ENCODE measurements at places on chromosomes 6 and 20.
A peak's percentile ranks its signal among the peaks of the same experiment; 100 is the strongest.

DNA sequence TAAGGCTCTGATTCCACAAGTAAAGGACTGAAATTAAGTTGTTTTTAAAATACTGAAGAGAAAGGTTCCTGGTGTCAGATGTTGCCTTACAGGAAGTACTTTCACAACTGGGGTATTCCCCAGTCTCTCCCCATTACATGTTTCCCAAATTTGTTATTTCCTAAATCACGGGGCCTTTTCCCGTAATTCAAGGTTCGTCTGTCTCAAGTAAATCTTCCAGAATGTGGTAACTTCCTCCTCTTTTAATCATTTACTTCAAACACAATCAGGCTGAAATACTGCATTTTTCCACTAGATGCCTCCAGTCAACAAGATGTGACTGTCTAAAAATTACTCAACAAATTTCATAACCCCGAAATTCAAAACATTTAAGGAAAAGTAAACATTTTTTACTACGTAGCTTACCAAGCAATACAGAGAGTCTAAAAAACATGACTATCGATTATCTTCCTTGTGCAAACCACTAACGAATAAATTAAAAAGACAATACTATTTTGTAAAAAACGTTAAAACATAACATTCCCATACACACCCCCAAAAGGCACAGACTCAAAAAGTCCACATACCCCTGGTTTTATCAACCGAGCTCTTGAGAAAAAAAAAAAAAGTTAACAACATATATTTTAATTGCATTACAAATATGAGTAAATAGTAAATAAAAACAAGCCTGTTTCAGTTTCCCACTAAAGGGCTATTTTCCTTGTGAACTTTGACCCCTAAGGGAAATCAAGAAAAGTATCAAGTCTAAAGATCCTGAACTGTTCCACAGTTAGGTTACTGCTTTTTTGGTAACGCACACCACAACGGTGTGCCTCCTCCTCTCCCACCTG, 1.7 kb downstream of the SOD2 start:
- no peak for ATAC-seq

DNA sequence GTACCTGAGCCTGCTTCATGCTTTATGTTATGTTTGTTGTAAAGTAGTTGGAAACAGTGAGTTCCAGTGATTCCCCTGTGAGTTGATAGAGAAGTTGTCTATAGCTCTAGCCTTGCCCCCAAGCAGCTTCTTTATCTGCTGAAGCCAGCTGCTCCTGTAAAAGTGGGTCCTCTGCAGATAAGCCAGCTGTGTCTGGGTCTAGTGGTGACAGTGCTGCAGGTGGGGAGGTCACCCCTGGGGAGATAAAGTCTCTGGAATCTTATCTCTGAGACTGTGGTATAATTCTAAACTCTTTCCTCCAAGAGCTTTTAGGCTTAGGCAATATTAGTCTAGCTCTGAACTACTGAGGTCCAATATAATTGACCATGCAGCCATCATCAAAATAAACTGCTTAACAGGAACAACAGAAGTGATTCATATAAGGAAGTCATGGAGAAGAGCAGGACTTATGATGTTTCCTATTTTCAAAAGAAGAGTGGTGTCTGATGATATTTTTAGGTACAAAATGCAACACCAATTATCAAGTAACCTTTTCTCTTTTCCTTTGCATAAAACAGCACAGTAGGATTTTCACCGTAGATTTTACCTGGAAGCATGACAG, 44.2 kb upstream of the TMEM217 start:
- no peak for ATAC-seq

- ATAC-seq: no peak
Measured at GRCh38 chr6:75613056-75613501, 11.4 kb downstream of the SENP6 start.

GRCh38 chr6:47525330-47526057, 47.9 kb downstream of the CD2AP start:
- no peak for ATAC-seq

DNA sequence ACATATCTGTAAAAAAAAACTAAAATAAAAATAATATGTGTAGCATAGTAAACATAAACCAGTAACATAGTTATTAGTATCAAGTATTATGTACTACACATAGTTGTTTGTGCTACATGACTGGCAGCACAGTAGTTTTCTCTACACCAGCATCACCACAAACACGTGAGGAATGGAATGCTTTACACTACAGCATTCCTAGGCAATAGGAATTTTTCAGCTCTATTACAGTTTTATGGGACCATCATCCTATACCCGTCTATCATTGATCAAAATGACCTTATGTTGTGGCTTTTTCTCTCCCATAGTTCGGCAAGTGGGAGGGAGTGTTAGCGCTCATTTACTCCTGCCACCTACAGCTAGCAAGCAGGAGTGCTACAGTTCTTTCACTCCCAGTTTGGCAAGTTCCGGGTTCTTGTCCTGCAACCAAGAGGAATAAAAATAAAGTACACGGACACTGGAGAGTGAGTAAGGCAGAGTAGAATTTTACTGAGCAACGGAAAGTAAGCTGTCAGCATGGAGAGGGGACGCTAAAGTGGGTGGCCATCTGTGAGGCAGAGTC, 196.8 kb upstream of the HSF2 start:
- ATAC-seq: no peak

DNA sequence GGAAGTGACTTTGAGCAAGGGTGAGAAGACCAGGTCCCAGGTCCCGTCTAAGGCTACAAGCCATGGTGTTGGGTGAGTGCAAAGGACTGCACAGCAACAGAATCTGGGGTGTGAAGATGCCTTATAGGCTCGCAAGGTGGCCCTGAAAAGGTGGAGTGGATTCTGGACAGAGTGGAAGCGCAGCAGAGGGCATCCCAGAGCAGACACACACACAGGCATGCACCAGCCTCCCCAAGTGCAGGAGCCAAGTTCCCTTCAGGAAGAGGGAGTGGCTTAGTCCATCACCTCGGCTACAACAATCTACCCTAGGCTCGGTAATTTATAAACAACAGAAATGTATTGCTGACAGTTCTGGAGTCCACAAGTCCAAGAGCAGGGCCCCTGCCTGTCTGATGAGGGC, 180.1 kb upstream of the PDE10A start:
- no peak for ATAC-seq

DNA sequence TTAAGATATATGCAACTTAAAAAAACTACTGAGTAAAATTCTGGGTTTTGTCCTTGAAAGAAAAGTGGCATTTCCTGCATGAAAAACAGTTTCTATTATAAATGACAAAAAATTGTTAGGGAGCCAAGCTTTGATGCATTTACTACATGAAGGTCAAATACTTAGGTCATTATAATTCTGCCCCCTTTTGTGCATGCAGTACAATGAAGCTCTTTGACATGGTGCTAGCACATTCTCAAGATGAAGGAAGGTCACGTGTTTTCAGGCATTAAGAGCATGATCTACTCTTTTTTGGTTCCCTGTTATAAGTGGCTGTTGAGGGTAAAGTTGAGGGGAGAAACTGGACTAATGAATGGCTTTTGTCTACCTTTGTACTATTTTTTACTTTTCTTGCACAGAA, 72.7 kb downstream of the FOXO3 start:
- ATAC-seq: no peak

DNA sequence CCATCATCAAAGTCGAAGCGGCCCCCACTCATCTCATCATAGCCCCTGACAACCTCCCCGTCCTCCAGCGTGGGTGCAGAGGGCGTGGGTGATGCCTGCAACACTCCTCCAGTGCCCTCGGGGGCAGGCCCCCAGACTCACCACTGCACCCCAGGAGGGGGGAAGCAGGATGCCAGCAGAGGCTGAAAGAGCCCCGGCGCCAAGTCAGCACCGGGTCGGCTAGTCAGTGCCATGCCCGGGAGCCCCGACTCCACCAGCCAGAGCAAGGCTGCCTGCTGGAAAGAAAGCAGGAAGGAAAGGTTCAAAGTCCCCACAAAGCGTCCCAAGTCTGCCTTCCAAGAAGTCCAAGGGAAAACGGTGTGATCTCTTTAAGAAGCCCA, 324 bp downstream of the JPH2 start:
- no peak for ATAC-seq

DNA sequence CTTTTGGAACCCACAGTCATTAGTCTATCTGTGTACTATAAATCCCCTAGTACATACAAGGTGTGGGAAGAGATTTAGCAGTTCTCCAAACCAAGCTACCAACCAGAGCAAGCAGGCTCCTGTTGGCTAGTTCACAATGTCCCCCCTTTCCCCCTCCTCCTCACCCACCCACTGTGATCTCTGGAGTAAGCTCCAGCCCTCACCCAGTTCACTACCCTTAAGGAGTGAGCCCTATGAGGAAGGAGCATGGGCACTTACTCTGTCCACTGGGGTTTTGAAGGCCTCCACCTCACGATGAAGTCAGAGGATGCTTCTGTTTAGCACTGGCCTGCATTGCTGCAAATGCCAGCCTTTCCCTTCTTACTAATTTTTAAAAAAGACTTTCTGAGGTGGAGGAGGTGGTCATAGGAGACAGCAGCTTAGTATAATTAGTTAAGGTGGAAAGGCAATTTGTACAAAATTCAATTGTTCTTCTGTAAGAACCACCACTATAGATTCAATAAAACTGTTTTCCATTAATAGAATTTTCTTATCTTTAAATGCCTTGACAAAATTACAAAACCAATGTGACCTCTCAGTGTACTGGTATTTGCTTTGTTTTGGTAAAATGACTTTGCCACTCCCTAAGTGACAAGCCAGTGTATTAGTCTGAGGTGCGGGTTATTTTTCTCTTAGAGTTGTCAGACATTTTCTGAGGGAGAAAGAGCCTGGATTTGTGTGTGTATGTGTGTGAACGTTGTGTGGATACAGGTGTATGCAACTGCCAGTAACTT, 86.2 kb downstream of the TULP4 start:
- ATAC-seq: no peak

GRCh38 chr6:27544612-27545260, 71.8 kb upstream of the ZNF184 start:
- no peak for ATAC-seq

DNA sequence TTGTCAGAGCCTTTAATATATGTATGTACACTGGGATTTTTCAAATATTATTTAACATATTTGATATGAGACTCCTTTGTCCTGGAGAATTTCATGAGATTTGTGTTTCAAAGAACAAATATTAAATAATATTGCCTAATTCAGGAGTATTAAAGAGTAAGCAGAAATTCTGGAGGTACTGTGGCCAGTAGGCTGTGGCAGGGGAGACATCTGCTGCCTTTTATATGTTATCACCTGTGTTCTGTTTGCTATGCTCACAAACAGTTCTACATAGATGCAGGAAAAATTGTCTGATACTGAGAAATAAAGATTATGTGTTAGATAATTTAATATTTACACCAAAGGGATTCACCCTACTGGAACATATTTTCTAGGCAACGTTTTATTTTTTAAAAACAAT, 395.4 kb upstream of the SLC35B3 start:
- ATAC-seq: no peak

- ATAC-seq: peak; percentile 69
Measured at GRCh38 chr6:104940893-104941728, 15.8 kb upstream of the LIN28B start.

All from activated T-helper 17 cell treated with anti-CD3 and anti-CD28 coated beads, Interleukin-2, amount 50 U/mL, for 72 hours (primary cell).